CD4-positive, alpha-beta T cell treated with Interleukin-21 for 1 hour (primary cell): ENCODE measurements at places on chromosomes 16 and 17.
A peak's percentile ranks its signal among the peaks of the same experiment; 100 is the strongest.

DNA sequence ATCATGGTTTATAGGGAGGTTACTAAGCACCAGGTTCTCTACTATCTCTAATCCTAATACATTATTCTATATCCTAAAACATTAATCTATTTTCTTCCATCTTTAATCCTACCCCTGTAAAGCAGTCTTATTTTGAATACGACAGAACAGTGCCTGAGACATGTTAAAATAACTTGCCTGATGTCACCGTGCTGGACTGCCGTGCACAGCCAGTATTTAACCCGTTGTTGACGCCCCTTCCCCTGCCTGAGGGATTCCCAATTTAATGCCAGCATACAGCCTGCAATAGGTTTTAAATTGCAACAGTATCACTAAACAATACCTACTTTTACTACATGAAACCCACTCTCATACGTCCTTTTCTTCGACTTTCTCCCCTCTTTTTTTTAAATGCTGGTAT, 133.3 kb downstream of the PARN start:
- no peak for DNase-seq

DNA sequence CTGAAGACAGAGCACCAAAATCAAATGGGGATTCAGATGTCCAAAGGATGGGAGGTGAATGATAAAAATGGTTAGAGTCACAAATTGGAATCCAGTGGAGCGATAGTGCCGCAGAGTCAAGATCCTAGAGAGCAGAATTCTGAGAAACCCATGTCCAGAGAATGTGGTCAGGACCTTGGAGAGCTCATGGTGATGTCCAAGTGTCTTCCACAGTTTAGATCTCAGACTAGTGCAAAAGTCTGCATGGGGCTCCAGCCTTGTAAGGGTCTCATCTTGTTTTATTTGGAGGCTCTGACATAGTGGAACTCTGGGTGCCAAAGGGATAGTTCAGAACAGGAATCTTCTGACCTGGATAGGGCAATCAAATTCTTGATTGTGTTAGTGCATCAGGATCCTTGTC, 245.9 kb upstream of the HSBP1 start:
- no peak for DNase-seq

- DNase-seq: peak; percentile 65
Observed at GRCh38 chr16:77971306-77972061, 50.9 kb upstream of the CLEC3A start.

DNA sequence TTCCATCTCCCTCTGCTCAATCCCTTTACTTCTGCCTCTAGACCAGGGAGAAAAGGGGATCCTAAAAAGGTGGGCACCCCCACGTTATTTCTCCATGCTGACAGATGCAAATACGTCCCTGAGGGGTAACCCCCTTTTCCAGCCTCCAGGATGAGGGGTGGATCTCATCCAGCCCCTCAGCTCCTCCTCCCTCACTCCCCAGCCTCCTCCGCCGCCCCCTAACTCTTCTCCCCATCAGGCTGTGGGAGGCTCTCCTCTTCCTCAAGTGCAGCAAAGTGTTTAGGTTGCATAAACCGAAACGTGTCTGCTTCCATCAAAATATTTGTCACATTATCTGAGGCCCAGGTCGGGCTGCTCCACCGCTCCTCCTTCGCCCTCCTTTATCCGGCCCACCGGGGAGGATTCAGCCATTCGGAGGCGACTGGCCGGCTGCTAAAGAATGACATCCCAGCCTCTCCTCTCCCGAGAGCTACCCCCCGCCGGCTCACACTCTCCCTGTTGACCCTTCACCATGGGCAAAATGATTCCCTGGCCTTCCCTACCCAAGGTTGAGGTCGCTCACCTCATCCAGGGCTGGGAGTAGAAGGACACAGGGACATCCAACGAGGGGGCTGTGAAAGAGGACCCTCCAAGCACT, 1.2 kb upstream of the C1QL1 start:
- DNase-seq: no peak

- peak; percentile 83 for DNase-seq
Observed at GRCh38 chr17:41648411-41649195, 24.2 kb upstream of the KRT17 start.

- no peak for DNase-seq
Observed at GRCh38 chr16:50462793-50463507, 85.2 kb upstream of the NKD1 start.

- DNase-seq: no peak
Observed at GRCh38 chr16:19967561-19967960, 82.9 kb upstream of the GPRC5B start.

- no peak for DNase-seq
Observed at GRCh38 chr16:76193906-76194615, 83.1 kb upstream of the CNTNAP4 start.

- DNase-seq: no peak
Observed at GRCh38 chr17:38352245-38353085, 821 bp downstream of the SOCS7 start.

DNA sequence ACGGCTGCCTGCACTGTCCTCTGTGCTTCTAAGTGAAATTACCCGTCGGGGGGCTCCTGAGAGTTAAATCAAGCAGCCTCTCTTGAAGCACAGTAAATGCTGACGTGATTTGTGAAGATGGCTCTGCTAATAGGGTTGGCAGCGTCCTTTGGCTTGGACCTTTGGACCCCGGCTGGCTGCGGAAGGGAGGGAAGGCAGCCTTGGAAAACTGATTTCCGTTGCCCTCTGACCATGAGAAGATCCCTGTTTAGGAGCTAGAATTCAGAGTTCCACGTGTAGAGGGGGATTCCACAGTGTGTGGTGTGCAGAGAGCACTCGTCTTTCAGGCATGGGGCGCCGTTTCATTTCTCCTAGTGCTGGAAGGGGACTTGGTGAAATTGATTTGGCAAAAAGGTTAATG, 640.8 kb downstream of the WWOX start:
- DNase-seq: no peak

- no peak for DNase-seq
Observed at GRCh38 chr17:41734949-41735313, 488 bp upstream of the HAP1 start.

DNA sequence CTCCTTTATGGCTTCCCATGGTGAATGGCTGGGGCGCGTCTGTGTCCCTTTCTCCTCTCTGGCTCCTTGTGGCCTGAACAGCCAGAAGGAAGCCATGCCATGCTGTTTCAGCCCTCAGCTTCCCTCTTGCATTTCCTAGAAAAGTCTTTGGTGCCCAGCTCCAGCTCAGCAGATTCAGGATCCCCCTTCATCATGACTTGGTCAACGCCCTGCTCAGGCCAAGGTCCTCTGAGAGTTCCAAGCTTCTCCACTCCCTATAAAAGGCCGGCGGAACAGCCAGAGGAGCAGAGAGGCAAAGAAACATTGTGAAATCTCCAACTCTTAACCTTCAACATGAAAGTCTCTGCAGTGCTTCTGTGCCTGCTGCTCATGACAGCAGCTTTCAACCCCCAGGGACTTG, at the start of gene CCL13:
TSS of gene CCL13 (plus strand) at position 287 of the 400 bp plus-strand sequence. CDS start at position 334, 47 bp downstream.
- no peak for DNase-seq

DNA sequence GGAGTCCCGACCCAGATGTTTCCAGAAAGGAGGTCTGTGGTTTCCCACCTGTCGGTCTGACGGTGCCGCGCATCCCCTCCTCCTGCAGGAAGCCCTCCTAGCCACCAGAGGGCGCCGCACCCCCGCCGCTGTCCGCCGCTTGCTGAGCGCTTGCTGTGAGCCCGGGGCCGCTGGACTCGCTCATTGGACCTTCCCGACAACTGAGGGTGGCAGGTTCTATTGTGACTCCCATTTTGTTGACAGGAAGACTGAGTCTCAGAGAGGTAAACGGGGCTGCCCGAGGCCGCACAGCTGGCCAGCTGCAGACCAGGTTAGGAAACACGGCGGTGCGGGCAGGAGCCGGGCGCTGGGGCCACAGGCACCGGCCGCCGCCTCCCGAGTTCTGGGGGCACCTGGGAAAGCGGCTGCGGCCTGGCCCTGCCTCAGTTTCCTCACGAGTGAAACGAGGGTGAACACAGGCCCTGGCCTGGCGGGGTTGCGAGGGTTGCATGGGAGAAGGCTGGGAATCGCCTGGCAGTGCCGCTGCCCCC, 191.1 kb upstream of the CIBAR2 start:
- DNase-seq: peak; percentile 72

DNA sequence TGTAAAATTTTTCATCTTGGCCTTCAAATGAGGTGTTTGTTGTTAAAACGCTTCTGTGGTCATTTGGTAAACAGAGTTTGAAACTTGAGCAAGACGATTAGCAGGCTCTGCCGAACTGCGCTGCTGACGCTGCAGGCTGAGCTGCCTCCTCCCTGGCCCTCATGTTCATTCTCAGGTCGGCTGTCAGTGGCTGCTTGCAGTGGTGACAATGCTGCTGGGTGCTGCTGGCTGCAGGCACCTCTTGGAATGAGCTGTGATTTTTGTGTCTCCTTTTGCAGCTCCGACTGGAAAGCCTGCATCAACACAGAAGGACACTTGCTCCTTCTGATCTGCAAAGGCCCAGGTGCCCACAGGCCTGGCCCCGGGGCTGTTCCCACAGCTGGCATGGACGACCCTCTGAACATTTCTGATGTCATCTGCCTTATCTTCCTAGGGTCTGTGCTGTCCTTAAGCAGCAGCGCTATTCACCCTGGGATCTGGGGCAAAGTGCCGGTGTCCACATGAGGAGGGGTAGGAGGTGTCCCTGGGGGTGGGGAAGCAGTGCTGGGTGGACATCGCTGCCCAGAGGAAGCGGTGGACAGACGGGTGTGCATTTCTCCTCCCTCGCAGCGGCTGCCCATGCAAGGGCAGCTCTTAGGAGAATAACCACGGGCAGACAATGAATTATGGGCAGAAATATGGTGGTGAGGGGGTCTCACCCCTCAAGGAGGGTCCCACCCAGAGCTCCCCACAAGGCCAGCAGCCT, 23.1 kb upstream of the OSGIN1 start:
- DNase-seq: no peak

DNA sequence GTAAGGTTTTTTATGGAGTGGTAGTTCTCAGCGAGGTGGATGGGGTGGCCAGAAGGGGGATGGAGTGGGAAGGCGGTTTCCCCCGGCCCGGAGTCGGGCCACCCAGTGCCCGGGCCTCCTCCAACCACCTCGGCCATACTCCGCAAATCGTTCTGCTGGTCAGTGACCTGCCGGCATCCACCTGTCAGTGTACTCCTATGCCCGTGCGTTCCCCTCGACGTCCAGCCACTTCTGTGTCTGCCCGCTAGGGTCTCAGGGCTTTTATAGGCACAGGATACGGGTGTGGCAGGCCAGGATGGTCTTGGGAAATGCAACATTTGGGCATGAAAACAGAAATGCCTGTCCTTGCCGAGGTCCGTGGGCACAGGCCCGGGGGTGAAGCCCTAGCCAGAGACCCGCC, 19.3 kb upstream of the ASGR2 start:
- no peak for DNase-seq

GRCh38 chr17:67601897-67602296, 115.8 kb upstream of the NOL11 start:
- DNase-seq: no peak

DNA sequence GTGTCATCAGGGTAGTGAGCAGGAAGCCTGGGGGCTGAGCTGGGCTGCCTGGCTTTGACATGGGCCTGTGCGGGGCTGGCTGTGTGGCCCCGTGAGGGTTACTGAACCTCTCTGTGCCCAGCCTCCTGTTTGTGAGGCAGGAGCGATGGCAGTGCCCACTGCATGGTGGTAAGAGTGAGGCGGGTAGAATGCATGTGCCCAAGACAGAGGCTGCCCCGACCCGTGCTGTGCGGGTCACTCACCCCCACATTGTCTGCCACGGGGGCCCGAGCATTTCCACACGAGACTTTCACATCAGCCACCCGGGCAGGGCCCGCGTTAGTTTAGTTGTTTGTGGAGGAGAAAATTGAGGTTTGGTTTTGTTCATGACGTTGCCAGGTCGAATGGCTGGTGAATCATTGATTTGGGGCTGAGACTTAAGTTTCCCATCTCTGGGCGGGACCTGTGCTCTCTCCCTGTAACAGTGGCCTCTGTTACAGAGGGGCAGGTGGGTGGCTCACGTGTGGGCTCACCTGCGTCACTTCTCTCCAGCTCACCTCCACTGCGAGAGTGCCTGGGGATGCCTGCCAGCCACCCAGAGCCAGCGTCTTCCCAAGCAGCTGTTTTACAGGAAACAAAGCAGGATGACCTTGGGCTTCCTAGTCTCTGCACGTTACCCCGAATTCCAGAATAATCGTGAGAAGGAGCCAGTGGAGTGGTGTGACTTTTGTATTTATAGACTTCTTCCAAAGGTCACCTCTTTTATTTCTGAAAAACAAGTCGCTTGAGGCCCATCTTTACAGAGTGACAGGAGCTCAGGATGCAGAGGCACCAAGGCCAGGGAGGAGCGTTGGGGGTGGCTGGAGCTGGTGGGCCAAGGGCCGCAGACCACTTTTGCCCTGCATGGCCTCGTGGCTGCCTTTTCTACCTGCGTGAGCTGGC, 150.6 kb downstream of the RPTOR start:
- DNase-seq: no peak
